ENCODE measurements at places on chromosomes 12 and 14.

DNA sequence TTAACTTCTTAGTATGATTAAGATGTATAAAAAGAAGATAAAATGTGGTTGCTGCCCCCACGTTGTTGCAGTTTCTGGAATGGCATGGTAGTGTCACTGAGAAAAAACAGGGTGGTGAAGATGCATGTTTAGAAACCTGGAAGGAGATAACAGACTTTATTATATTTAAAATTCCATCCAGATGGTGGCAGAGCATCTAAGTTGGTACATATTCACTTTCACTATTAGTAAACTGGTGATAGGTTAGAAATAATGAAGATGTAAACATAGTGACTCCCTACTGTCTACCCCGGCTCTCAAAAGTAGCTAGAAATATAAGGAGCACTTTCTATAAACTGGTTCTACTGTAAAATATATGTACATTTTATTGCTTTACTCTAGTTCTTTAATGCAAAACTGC is 279.3 kb downstream of the NPAS3 start:
- no peak for DNase-seq

- DNase-seq: no peak
Observed at GRCh38 chr14:54173802-54174201, 217.2 kb upstream of the BMP4 start.

- DNase-seq: no peak
Observed at GRCh38 chr12:46267825-46268582, 839 bp downstream of the SLC38A1 start.

- DNase-seq: no peak
Observed at GRCh38 chr14:100904307-100905087, 975 bp upstream of the RTL1 start.

DNA sequence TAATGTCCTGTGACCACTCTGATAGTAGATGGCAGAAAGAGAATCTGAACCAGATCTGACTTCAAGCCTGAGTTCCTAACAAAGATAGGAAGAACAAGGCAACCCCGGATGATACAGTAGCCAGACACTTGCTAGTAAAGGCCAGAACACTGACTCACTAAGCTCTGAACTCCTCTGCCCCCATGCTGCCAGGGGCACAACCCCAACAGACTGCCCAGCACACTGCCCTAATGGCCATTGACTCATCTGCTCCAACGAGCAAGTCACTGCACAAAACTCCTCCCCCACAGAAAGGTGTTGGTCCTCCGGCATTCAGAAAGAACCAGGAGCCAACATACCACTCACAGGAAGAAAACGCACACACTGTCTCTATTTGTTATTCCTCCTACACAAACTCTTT is 179.6 kb upstream of the NUDT4 start:
- no peak for DNase-seq

- no peak for DNase-seq
Observed at GRCh38 chr12:22228022-22228875, 106.3 kb downstream of the ST8SIA1 start.

DNA sequence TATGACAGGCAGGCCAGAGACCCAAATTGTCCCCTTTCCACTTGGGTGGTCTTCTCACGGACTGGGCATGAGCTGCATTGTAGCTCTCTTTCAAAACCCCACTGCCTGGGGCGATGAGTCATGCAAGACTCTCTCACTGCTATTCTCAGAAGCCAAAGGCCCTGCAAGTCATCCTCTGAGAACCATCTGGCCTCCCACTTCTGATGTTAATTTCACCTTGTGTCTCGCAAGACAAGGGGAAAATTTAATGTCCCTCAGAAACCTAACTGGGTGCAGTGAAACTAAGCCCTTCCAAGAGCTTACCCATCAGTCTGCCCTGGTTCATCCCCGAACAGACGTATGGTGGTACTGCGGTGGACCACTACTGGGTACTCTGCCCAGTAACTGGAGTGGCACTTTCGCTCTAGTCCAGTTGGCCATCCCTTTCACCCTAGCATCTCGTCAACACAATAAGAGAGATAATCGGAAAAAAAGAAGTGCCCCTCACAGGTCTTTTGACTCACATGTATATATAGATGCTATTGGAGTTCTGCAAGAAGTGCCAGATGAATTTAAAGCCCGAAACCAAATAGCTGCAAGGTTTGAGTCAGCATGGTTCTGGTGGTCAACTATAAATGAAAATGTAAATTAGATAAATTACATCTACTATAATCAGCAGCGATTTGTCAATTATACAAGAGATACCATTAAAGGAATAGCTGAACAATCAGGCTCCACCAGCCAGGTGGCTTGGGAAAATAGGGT is 31.3 kb upstream of the LALBA start:
- DNase-seq: no peak

GRCh38 chr12:129870136-129870535 is 33.7 kb downstream of the TMEM132D start:
- no peak for DNase-seq

DNA sequence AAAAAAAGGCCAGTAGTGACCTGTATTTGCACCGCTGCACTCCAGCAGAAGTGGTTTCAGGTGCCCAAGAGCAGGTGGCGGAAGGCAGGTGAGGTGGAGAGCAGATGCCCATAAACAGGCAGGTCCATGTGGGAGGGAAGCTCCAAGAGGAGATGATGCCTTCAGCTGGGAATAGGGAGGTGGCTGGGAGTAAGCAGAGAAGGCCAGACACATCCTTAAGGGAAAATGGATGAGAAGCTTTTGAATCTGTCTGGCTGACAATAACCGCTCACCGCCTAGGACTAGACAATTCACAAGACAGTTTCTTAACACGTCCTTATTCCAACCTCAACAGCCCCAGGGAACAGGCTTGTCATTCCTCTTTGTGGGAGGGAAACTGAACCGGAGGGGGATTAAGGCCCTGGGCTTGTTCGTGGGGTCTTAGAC is 43.9 kb upstream of the PLEKHG6 start:
- DNase-seq: no peak

DNA sequence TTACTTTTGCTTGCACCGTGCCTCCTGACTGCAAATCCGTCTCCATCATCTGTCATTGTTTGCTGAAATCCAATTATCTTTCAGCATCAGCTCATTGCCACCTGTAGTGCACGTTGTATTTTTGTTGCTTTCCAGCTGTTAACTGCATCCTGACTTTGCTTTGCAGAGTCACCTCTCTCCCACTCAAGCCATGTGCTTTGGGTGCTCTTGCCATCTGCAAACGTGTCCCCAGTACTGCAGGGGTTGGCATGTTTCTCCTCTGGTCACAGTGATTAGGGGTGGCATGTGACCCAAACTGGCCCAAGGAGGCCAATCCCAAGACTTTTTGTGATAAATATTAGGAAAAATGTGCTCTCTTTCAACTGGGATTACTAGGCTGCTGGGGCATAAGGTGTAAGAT is 10.5 kb upstream of the TMED2 start:
- no peak for DNase-seq

- DNase-seq: no peak
Observed at GRCh38 chr12:8078398-8078797, 3.7 kb upstream of the NECAP1 start.

- no peak for DNase-seq
Observed at GRCh38 chr14:27205036-27205435, 607.2 kb upstream of the NOVA1 start.

All from activated gamma-delta T cell (primary cell).